ENCODE measurements at places on chromosomes 4 and X.

DNA sequence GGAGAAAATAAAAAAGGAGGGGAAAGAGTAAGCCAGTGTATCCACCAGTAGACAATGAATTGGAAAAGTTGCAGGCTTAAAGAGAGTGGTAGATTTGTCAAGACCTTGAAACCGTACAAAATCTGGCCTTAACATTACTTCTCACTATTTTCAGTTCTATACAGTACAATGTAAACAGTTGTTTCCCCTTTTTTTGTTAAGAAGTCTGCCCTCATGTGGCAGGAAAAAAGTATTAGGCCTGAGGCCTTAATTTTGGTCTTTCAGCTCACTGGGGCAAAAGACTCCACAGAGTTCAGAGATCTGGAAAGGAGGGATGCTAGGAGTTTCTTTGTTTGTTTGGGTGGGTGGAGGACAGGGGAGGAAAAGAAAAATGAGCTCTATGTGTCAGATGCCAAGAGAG lies 92.8 kb upstream of the CCDC160 start:
- peak; percentile 3 for DNase-seq

DNA sequence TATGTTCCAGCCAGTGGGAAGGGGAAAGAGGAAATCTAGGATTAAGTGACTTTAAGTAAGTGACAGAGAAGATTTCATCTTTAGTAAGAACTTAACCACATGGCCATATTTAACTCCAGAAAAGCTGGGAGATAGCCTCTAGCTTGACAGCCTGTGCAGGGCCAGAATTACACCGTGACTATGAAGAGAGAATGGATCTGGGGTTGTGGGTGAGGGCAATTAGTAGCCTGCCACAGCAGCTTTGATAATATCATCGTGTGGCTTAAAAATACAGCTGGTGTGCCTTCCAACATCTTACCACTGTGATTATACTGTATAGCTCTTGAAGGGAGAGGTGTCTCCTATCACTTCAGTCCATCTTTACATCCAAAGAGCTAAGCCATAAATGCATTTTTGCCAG lies 57.6 kb upstream of the TBC1D9 start:
- no peak for DNase-seq

- no peak for DNase-seq
Measured at GRCh38 chr4:38703635-38704034, 39.6 kb downstream of the KLF3 start.

DNA sequence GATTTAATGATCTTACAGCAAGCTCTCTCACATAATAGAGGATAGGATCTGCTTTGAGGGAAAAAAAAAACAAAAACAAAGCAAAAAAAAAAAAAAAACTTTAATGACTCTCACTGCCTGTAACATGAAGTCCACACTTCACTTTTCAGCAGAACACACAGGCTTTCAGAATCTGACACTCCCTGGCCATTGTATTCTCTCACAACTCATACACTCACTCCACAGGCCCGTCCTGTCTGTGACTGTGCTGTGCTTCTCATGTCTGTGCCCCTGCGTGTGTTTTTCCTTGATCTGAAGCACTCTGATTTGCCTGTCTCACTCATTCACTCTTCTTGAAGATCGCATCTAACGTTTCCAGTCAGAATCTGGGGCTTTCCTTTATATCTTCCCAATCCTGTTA lies 460.8 kb downstream of the TMA16 start:
- DNase-seq = no peak

DNA sequence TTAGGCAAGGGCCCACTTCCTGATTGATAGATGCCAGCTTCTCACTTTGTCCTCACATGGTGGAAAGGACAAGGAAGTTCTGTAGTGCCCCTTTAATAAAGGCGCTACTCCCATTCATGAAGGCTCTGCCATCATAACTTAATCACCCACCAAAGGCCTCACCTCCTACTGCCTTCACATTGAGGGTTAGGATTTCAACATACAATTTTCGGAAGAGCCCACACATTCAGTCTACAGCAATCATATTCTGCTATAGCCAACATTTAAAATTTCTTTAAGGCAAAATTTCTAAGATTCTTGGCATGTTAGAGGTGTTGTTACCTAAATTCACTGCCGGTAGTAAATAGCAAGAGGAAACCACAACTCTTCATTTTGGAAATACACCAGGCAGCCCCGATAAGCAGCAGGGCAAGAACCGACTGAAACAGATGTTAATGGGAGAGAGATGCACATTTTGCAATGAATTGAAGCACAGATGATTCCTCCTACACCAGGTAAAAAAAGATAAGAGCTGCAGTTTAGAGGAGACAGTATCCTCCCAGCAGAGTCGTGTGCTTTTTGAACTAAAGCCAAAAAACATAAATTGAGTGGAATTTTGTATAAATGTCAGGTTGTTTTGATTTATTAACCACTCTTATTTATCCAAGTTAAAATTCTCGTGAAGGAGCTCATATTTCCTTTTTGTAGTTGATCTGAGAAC lies 594.9 kb downstream of the KCTD8 start:
- DNase-seq = no peak

- no peak for DNase-seq
Measured at GRCh38 chrX:48488034-48488433, 12.0 kb downstream of the FTSJ1 start.

GRCh38 chr4:1496116-1496642 lies 89.9 kb upstream of the NKX1-1 start:
- no peak for DNase-seq

DNA sequence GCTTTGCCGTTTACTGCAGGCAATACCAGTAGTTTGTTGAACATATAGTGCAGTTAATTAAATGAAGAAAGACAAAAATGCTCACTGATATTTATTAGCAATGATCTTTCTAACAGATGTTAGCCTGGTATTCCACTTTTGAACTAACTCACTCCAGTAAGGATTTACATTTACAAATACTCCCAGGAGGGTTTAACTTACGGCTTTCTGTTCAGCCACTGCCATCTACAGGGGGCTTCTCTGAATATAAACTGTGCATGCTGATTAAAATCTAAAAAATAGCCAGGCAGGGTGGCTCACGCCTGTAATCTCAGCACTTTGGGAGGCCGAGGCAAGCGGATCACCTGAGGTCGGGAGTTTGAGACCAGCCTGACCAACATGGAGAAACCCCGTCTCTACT lies 2.2 kb upstream of the SRD5A3 start:
- no peak for DNase-seq

DNA sequence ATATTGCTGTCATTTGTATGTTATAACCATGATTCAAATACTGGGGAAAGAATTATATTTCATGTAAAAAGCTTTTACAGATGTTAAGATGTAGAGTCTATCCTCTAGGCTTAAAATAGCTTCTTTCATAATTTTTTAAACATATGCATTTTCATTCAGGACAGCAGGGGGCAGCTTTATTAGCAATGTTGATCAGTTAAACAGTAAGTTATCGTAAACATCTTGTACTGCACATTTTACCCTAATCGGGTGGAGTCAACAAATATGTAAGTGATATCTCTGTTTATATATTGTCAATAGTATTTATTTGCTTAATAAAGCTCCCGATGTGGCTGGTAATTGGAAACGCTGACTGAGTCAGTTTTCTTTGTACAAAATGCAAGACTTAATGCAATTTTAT lies 142.5 kb upstream of the MED14 start:
- no peak for DNase-seq

DNA sequence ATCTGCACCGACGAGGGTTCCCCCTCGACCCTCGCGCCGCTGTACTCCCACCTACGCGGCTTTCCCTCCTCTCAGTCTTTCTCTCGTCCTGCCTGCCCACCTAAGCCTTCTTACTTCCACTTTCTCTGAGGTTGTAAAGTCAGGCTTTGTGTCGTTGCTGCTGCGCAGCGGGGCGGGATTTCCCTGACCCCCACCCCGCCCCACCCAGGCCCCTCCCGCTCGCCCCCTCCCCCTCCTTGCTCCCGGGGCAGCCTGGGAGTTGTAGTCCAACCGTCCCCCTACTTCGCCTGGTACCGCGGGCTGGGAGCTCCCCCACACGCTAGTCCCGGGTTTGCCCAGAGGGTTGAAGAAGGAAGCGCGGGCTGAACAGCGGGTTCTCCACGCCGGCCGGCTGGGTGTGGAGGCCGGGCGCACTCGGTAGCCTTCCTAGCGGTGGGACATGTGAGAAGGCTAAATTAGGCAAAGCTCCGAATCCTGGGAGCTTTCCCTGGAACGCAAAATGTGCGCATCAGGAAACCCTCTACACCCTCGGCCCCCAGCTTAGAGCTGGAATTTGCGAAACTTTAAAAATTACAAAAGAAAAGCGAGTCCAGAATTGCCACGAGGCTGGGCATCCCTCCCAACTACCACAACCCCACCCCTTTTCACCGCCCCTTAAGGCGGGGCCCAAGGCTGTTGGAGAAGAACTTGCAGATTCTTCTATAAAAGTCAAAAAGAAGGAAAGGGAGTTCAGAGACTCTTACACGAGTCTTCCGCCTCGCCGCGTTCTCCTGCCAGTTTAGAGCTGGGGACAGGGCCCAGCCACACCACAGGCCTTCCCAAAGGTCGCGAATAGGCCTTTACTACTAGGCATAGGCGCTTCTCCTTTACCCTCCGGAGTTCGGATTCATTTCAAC lies at the start of gene ATP11C:
Gene ATP11C (minus strand): TSS at position 153 of the 896 bp plus-strand sequence. CDS start 1,011 bp downstream, outside the sequence.
- peak; percentile 83 for DNase-seq

DNA sequence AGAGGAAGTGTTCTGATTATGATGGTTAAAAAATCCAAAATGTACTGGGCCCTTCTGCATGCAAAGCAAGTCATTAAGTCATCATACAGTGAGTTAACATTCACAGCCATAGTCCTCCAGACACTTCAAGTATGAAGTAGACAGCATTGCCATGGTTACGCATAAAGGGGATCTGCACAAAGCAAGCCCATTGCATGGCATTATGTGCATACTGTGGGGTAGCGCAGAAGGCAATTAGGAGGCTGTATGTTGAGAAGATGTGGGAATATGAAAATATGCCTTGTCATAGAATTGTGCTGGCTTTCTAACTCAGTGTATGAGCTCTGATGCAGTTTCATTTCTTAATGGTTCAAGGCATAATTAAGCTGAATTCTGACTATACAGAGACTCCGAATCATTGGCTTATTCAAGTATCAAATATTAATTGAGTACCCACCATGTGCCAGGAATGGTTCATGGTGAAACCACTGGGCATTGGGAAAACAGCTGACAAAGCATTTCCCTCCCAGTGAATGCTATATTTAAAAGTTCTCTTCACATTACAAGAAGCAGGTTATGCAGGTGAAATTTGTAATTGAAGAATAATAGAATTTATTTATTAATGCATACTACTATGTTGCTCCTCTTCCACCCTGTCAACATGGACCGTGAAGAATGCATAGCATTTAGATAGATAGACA lies 588.9 kb downstream of the ZNF674 start:
- DNase-seq = no peak

GRCh38 chr4:140426610-140427105 lies 790 bp downstream of the CLGN start:
- no peak for DNase-seq

GRCh38 chr4:17027495-17027894 lies 129.1 kb upstream of the LDB2 start:
- DNase-seq = peak; percentile 76

- peak; percentile 4 for DNase-seq
Measured at GRCh38 chr4:2085496-2085901, 26.4 kb downstream of the NAT8L start.

DNA sequence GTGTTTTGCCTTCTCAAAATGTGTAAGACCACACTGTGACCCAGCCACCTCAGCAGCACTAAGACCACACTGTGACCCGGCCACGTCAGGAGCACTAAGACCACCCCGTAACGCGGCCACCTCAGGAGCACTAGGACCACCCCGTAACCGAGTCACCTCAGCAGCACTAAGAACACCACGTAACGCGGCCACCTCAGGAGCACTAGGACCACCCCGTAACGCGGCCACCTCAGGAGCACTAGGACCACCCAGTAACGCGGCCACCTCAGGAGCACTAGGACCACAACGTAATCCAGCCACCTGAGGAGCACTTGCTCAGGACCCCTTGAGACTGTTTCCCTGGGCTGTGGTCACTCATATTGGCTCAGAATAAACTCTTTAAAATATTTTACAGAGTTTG lies 71.7 kb downstream of the MTNR1A start:
- DNase-seq = no peak

DNA sequence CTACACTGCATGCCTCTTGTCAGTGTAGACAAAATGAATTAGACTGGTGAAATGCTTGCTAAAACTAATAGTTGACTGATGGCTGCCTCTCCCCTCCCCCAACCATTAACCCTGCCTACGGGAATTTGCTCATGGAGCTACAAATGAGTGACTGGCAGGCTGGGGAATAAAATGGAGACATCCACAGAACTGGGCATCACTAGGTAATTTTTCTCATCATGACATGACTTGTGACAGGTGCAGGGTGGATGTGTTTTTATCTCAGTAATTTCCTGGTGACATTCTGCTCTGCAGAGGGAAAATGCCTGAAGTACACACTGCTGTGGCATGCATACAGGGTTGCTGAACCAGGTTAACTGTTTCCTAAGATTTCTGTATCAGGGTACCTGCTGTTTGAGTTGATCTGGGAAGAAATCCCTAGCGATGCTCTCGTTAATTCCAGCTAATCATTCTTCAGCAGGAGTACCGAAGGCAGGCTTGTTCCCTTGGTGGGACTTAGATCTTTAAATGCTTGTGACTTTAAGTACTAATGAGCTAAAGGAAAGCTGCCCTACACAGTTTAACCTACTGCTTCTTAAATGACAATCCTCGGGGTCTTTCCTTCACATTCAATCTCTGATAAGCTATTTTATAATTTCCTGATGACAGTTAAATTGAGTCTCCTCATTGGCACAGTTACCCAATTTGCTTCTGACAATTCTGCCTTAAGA lies 376.3 kb upstream of the LCORL start:
- DNase-seq = no peak

GRCh38 chrX:29530501-29530900 lies 684.9 kb upstream of the MAGEB2 start:
- DNase-seq = no peak

GRCh38 chrX:118350706-118351105 lies 4.8 kb downstream of the WDR44 start:
- no peak for DNase-seq

- no peak for DNase-seq
Measured at GRCh38 chrX:101411984-101412383, 4.0 kb downstream of the HNRNPH2 start.

- no peak for DNase-seq
Measured at GRCh38 chr4:4734425-4734824, 125.0 kb upstream of the MSX1 start.

DNA sequence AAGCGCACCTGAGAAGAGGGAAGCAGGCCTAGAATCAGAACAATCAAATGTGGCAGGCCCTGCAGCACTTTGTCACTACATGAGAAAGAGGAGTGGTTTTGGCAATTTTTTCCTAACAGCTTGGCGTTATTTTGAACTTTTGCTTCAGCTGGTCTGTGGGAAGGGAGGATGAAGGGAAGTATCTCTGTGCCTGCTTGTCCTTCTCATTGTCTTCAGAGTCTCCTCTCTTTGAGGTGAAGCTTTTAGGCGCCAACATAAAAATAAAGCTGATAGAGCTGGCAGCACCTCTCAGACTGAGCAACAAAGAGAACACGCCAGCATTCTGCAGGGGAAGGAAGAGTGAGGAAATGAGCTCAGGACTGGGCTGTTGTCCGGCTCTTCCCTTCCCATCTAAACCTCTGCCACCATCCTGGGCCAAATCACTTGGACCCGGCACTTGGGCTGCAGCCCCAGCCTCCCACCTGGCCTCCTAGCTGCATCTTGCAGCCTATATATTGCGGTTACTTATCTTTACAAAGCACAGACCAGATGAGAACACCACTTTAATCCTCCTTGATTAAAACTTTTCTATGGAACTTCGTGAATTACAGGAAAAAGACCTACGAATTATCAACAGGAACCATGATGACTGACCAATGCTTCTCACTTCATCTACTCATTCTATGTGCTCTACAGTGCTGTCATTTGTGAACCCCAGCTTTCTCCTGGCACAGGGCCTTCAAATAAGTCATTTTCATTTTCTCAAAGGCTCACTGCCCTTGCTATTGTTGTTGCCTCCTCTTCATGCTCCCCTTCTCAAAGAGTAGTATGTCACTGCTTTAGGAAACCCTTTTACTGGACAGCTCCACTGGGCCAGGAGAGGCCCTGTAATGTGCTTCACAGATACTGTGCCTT lies 476.4 kb upstream of the HS3ST1 start:
- DNase-seq = no peak

Data from RWPE1 (cell line).